H1 (cell line): ENCODE measurements at places on chromosomes 6 and 20.

- no peak for DNase-seq
Measured at GRCh38 chr6:247351-247750, 44.9 kb upstream of the DUSP22 start.

GRCh38 chr6:150352321-150353296 is 16.2 kb upstream of the IYD start:
- DNase-seq, result no peak

DNA sequence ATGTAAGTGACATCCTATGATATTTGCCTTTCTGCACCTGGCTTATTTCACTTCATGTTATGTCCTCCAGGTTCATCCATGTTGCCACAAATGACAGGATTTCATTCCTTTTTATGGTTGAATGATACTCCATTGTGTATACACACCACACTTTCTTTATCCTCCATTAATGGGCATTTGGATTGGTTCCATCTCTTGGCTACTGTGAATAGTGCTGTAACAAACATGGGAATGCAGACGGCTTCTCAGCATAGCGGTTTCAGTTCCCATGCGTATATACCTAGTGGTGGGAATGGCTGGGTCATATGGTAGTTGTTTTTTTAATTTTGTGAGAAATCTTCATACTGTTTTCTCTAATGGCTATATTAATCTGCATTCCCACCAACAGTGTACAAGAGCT is 14.8 kb downstream of the MTHFD1L start:
- no peak for DNase-seq

DNA sequence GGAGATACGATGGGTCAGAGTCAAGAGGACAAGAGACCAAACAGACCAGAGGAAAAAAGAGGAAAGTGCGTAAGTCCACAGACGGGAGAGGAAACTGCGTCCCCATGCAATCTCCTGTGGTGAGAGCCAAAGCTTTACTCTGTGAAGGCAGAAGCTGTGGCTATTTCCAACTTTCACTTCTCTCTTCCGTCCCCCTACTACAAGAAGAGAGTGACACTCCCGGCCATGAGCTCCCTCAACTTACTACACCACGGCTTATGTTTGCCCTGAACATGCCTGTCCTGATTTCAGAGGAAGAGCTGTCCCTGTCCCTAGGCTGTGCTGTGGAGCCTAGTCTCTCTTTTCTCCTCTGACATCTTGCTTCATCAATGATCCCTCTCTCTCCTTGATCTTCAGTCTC is 11.5 kb upstream of the SSR1 start:
- no peak for DNase-seq

GRCh38 chr6:39791850-39792539 is at the start of gene DAAM2:
Gene DAAM2 (plus strand): TSS chr6:39792376. CDS start chr6:39856303, 63,927 bp downstream.
- no peak for DNase-seq

DNA sequence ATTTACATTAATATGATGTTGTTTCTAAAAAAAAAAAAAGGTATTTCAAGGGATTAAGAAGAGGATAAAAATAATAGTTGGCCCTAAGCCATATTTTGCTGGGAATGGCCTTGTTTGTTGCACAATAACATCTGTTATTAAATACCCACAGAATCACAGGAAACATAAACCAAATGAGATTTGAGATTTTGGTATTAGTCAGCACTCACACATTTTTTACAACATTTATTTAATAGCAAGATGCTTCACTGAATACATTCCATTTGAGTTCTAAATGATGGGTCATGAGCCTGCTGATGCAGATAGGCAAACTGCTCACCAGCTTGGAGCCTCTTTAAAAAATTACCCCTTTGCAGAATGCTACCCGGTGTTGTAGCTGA is 92.9 kb upstream of the ENPP5 start:
- no peak for DNase-seq

GRCh38 chr6:130693944-130694343 is 133.3 kb upstream of the SMLR1 start:
- no peak for DNase-seq

DNA sequence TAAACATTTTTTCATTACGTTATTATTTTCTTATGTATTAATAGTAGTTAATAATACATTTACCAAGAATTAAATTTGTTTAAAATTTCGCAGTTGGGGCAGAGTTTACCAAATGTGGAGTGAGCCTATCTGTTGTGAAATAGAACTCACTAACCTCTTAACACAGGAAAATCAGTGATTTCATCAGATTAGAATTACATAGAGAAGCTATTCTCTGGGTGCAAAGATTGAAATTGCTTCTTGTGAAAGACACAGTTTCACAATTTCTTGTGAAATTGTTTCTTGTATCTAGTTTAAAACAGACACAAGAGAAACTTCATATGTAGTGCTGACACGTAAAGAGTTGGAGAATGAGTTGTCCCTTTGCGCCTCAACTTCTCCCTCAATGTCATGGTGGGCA is 69.4 kb upstream of the PRL start:
- DNase-seq, result no peak

GRCh38 chr20:40961686-40962640 is 66.7 kb upstream of the TOP1 start:
- DNase-seq, result no peak

- no peak for DNase-seq
Measured at GRCh38 chr20:48667889-48668413, 159.8 kb downstream of the PREX1 start.

DNA sequence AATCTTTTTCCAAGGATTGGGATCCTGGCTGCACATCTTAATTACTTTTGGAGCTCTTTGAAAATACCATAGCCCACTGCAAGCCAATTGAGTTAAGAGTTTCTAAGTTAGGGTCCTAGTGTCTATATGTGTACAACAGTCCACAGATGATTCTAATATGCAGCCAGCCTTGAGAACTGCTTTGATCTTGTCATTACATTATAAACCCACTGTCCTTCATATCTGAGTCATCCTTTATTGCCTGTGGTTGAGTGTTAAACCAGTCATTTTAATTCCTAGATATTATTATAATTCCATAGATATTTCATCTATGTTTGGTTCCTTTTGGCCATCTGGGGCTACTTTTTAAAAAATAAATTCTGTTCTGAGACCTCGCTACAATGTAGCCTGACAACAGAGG is 24.1 kb downstream of the MCM8 start:
- DNase-seq, result no peak

GRCh38 chr6:86192123-86192522 is 549.4 kb upstream of the SYNCRIP start:
- DNase-seq, result no peak

DNA sequence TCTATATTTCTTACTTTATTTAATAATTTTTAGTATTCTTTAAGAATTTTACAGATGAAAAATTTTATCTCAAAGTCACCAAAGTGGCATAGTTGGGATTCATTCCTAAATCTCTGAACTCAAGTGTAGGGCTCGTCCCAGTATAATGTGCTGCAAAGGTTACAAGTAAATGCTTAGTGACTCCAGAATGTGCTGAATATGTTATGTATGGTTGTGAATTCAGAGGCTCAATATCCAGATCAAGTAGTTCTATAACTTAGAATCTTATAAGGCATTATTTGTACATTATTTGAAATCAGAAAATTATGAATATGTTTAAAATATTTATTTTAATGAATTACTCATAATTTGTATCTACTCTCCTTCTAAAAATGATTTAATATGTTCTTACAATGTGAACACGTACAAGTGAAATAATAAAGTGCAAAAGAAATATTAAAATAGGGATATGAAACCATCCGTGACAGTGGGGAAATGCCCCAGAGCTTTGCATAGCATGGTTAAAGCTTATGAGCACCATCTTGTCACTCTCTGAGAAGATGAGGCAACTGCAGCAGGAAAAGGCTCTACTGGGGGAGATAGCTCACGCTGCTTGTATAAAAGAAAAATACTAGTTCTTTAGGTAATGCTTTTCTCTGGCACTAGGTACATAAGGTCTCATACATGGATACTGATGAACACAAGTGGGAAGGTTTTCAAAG is 259.0 kb downstream of the FOXC1 start:
- DNase-seq, result no peak

DNA sequence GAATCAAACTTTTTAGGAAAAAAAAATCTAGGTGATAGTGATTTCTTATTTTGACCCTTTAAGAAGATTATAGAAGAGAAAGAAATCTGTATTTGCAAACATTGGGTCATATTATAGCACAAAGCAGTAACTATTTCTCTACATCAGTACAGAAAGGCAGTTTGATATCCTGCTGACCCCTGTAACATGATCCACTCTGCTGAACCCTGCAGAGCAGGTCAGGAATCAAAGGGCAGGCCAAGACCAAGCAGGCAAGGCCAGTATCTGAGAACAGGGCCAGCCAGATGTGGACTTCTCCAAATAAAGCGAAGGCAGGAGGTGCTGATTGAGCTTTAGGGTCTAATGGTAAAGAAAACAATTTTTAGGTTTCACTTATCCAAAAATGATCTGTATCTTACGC is 239.4 kb downstream of the PTPRK start:
- DNase-seq, result no peak

GRCh38 chr6:130183271-130184222 is 39.2 kb downstream of the SAMD3 start:
- no peak for DNase-seq

GRCh38 chr6:149208134-149208601 is 109.3 kb upstream of the TAB2 start:
- DNase-seq, result no peak

GRCh38 chr6:164247106-164247505 is 832.6 kb downstream of the QKI start:
- no peak for DNase-seq

- no peak for DNase-seq
Measured at GRCh38 chr6:169923468-169924464, 172.3 kb downstream of the ERMARD start.

DNA sequence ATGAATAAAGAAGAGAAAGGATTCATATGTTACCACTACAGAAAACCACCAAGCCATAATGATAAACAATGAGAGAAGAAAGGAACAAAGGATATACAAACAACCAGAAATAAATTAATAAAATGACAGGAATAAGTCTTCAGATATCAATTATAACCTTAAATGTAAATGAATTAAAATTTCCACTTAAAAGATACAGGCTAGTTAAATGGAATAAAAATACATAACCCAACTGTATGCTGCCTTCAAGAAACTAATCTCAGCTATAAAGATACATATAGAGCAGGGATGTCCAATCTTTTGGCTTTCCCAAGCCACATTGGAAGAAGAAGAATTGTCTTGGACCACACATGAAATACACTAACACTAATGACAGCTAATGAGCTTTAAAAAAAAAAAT is 135.9 kb upstream of the GJE1 start:
- DNase-seq, result no peak

DNA sequence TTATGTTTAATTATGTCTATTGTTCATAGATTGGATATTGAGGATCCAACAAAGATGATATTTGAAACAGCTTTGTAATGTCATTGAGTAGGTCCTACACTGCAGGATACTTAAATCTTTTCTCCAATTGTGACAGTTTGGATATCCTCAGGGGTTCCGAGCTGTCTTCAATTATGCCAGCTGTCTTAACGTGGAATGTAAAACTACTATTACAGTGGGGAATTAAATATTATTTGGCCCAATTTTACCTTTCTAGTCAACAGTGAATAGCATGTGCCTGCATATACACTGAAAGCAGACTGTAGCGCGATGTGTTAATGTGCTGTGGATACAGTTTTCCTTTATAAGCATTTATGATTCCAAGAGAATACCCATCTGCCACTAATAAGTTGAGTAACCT is 156.9 kb downstream of the GRIK2 start:
- DNase-seq, result no peak

DNA sequence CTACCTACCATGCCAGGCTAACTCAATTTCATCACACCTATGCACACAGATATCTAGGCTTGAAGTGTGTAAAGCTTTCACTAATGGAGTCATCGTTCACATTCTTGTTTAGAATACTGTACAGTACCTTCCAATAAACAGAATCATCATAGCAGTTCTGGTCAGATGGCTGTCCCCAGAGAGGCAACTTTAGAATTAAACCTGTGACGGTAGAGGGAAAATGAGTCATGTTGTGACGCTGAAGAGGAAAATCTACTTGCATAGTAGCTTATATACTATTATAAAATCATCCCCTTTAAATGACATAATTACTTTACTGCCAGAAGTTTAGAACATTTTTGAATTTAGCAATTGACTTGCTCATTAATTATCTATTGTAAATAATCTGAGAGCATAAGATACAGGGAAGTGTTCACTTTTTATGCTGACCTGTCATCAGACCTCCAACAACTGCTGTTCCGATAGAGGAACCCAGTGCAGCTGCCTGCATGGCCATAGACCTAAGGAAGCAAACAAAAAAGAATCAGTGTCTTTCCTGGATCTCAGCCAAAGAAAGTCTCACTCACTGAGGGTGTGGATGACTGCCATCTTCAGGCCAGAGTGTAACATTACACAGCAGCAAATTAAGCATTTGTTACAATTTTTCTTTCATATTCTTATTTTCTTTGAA is 29.8 kb downstream of the RHAG start:
- no peak for DNase-seq

DNA sequence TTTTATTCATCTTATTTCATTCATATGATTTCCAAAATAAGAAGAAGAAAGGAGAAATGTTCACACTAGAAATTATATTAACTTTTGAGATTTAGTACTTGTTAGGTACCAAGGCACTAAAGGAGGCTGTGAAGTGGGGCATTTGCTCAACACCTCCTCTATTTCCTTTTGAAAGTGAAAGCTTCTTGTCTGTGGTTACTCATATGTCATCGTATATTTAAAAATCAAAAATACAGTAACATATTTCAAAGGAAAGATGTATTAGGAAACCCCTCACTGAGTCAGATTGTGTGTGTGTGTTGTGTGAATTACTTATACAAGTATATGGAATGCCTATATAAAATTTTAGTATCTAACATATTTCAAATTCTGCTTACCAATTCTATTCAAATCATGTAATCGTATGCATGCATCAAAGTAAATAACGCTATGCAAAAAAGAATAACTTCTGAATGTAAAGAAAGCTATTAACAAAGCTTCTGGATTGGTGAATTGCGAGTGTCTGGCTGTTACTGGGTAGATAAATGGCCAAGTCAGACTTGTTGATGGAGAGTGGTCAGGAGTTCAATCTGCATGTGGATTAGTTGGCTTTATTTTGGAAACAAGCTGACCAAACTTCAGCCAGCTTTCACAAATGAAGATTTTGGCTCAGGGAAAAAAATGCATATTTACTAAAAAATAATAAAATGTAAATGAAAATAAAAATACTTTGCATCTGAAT is 70.9 kb downstream of the PACRG start:
- no peak for DNase-seq

DNA sequence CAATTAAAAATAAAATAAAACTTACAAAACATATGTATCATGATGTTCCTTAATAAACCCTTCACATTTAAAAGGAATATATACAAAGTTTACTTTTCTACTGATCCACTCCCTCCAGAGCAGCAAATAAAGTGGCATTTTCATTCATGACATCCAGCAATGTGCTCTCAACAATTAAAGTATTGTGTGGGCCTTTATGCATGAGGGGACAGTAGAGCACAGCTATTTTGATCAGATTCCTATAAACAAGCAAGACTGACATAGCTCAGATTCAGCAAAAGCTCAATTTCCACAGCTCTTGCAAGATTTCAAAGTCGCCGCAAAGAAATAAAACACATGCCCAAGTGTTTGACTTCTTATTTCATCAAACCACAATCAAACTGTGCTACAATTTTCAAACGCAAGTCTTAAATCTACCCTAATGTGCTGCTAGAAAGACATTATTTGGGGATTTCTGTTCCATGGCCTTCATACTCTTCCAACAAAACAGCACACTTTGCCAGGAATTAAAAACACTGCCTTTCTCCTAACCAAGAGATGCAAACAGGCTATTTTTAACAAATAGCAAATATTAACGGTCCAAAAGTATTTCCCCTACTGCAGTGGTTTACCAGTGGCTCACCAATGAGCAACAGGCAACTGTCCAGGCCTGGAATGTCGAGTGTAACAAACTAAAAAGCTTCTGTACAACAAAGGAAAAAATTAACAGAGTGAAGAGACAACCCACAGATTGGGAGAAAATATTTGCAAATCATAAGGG is 52.3 kb downstream of the MBOAT1 start:
- no peak for DNase-seq

GRCh38 chr6:129684903-129685661 is 24.9 kb downstream of the ARHGAP18 start:
- DNase-seq, result no peak
